ENCODE measurements at places on chromosomes 2 and 18. TPM values are rescaled to one million over a fixed set of nuclear protein-coding genes. Genes with fewer than 3 reads are reported as not detected.

DNA sequence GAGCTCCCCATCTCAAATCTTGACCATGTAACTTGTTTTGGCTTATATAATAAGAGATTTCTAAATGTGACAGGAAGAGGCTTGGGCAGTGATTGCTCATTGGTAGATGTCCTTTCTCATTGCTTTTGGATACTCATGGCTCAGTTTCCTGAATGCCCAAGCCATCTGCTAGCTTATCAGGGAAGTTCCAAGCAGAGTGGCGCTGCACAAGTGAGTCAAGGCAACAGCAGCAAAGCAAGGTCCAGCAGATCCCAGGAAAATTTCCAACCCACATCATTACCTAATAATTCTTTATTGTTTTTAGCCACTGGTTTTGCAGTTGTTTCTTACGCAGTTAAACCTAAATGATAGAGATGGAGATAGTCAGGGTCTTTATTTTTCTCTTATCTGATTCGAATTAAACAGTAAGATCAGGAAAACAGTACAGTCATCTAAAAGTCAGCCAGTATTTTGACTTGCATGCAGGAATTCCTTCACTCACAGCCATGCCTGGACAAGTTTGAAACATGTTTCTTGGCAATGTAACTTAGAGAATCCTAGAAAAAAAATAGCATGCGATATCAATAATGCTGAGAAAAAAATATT, 349.7 kb upstream of the TMEFF2 start:
- H3K36me3 ChIP-seq, result no peaks in the 10 kb centered on the region
- H3K27me3 ChIP-seq, result no peaks in the 10 kb centered on the region
- no peak overlapping the region for H3K4me3 ChIP-seq
- peaks cover 6% of the 10 kb centered on the region for H3K4me1 ChIP-seq
- DNase-seq, result no peak

GRCh38 chr2:216415541-216415940, 3.3 kb downstream of the SMARCAL1 start:
- no peak overlapping the region for H3K27ac ChIP-seq
- DNase-seq, result no peak
- no peak overlapping the region for H3K4me3 ChIP-seq
- peaks cover 31% of the 10 kb centered on the region for H3K36me3 ChIP-seq
- peaks cover 11% of the 10 kb centered on the region for H3K4me1 ChIP-seq
- H3K27me3 ChIP-seq, result no peaks in the 10 kb centered on the region

DNA sequence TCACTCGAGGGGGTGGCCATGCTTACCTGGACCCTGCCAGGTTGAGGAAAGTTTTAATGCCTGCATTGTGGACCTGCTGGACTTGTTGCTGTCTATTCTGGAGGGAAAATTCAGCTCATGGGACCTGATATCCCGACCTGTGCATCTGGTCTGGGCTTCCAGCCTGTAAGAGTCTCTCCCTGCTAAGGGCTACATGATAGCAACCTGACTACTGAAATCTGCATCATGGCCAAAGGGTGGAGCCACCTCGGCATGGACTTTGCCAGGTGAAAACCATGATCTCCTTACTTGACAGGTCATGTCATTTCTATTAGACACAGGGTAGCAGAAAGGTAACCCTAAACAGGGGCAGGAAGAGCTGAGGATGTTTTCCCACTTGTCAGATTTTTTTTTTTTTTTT, 12.9 kb upstream of the SLC66A3 start:
- no peaks in the 10 kb centered on the region for H3K36me3 ChIP-seq
- H3K4me3 ChIP-seq, result no peak overlapping the region
- DNase-seq, result no peak

DNA sequence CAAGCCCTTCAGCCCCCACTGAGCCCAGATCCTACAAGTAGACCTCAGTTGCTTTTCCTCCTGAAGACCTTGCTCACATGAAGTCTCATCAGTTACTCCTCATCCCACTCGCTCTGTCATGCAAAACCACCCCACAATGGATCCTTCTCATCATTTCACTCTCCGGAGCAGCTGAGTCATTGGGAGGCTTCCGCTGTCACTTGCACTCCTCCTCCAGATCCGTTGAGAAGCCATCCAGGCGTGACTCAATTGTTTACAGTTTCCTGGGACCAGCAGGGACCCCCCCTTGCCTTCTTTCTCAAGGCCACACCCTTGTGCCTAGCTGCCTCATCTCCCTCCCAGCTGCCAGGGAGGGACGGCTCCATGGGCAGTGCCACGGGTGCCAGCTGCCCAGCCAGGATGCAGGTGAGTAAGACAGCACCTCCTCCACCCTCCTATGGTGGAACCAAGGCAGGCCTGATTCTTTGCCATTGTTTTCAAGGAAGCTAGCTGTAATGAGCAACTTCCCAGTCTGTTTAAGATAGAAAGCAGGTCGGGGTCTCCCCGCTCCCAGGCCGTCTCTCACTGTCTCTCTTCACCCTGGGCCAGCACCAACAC, 16.3 kb downstream of the GPR55 start:
- no peaks in the 10 kb centered on the region for H3K4me1 ChIP-seq
- H3K36me3 ChIP-seq, result no peaks in the 10 kb centered on the region
- no peak overlapping the region for H3K4me3 ChIP-seq
- H3K27ac ChIP-seq, result no peak overlapping the region
- H3K27me3 ChIP-seq, result peaks cover 2% of the 10 kb centered on the region

CREG2 gene
- 1.4 TPM for polyA plus RNA-seq

DNA sequence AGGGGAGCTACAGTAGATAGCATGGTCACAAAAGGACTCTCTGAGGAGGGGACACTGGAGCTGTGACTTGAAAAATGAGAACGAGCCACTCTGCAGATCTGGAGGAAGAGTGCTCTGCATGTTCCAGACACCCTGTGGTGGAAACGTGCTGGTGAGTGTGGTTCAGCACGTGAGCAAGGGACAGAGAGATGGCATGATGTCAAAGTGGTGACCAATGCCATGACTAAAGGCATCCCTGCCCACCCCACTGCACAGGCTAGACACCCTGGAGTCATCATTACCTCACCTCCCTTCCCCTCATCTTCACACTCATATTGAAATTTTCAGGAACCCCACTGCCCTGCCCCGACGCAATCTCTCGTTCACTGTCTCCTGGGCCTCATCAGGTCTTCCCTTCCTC, 56.5 kb downstream of the SLC4A5 start:
- DNase-seq, result no peak
- H3K36me3 ChIP-seq, result no peaks in the 10 kb centered on the region
- no peak overlapping the region for H3K4me3 ChIP-seq
- no peak overlapping the region for H3K27ac ChIP-seq

DNA sequence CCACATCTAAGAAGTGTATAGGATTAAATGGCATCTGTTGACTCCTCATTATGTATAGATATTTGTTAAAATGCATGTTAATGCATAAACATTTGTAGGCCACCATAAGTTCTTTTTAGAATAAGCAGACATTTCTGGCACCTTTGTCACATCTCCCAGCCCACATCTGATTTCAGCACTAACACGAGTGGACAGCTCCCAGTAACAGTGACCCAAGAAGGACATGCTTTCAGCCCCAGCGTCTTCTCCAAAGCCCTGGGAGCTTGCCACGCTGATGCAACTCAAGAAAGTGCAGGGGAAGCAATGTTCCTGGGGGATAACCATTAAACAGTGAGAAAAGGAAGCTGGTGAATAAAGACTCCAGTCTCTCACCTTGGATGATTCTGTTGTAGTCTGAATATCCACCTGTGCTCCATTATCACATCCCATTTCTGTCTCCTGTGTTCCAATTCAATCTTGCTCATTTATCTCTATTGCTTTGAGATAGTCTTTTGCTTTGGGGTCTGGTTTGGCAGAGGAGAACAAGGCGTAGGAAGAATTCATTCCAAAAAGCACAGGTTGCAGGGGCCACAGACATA, 182.6 kb upstream of the THSD7B start:
- H3K4me1 ChIP-seq, result no peaks in the 10 kb centered on the region
- no peaks in the 10 kb centered on the region for H3K27me3 ChIP-seq
- H3K27ac ChIP-seq, result no peak overlapping the region
- no peaks in the 10 kb centered on the region for H3K36me3 ChIP-seq

SNTG2 gene
- not detected for polyA plus RNA-seq

DNA sequence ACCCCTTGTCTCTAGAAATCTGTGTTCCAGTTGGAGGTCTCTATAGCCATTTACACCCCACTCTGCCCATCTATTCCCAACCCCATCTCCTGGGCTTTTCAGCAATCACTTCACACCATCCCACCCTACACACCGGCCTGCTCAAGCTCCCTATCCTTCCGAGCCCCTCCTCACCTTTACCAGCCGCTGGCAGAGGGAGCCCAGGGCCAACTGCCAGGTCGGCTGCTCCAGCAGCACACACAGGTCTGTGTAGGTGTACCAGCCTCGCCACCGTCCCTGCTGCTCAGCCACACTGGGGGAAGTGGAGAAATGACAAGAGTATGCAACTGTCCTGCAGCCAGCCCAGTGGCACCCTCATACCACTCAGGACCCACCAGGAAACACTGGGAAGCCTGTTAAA, 3.3 kb upstream of the SLC23A3 start:
- no peak for DNase-seq
- H3K36me3 ChIP-seq, result peaks cover 32% of the 10 kb centered on the region
- no peak overlapping the region for H3K27ac ChIP-seq
- no peaks in the 10 kb centered on the region for H3K27me3 ChIP-seq
- H3K4me3 ChIP-seq, result no peak overlapping the region
- peaks cover 8% of the 10 kb centered on the region for H3K4me1 ChIP-seq

TWIST2 gene
- polyA plus RNA-seq, result 10.2 TPM

GRCh38 chr2:232363784-232364615, 14.6 kb upstream of the ALPP start:
- no peaks in the 10 kb centered on the region for H3K27me3 ChIP-seq
- H3K27ac ChIP-seq, result no peak overlapping the region
- no peaks in the 10 kb centered on the region for H3K36me3 ChIP-seq
- no peak overlapping the region for H3K4me3 ChIP-seq

GRCh38 chr2:48009256-48009655, 103.0 kb upstream of the FBXO11 start:
- no peaks in the 10 kb centered on the region for H3K36me3 ChIP-seq
- DNase-seq, result no peak
- no peak overlapping the region for H3K27ac ChIP-seq
- no peaks in the 10 kb centered on the region for H3K4me1 ChIP-seq

DNA sequence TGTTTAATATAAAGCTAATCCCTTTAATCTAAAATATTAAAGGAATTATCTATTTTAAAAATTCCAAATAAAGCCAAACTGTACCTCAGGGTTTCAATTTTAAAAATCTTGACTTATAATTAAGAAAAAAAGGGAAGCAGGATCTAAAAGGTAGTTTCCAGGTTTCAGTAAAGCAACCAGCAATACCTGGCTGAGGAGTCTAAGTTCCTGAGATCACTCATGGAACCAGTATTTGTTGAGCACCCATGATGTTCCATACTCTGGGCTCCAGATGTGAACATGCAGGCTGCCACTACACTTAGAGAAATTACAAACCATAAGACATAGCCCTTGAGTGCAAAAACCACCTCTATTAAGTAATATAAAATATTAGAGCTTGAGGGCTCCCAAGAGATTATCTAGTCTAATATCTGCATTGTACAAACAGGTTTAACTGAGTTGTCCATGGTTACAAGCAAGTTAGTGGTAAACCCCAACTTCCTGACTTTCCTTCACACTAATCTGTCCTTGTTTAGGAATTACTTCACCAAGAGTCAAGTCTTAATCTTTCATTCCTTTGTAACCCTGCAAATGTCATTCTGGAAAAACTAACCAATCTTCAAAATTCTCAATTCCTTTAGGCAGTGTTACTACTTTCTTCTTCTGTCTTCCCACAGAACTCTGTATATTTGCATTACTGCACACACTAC, 49.2 kb downstream of the CLASP1 start:
- no peak for DNase-seq
- peaks cover 20% of the 10 kb centered on the region for H3K4me1 ChIP-seq
- no peaks in the 10 kb centered on the region for H3K27me3 ChIP-seq
- H3K4me3 ChIP-seq, result no peak overlapping the region
- H3K36me3 ChIP-seq, result peaks cover 2% of the 10 kb centered on the region

TGFA gene
- not detected for polyA plus RNA-seq

DNA sequence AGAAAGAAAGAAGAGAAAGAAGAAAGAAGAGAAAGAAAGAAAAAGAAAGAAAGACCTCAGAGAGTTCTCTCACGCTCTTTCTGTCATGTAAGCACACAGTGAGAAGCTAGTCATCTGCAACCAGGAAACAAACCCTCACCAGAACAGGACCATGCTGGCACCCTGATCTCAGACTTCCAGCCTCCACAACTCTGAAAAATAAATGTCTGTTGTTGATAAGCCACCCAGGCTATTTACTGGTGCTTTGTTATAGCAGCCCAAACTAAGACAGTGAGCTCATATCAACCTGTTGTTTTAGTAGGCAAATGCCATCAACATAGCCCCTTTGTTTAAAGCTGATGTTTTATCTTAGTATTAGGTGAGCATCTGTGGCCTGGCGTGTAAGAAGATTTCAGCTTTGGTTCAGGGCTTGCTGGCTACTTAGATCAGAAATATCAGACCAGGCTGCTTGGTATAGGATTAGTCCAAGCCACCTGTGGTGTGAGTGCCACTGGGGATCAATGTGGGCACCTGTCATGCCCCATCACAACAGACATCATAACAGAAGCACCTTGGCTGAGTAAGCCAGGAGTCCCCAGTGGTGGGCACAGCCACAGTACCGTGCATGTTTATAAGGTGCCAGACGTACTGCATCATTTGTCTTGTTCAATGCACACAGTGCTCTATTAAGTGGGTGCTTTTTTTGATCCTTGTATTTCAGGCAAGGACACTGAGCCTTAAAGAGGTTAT, 94.4 kb downstream of the LBH start:
- H3K4me1 ChIP-seq, result no peaks in the 10 kb centered on the region
- H3K27ac ChIP-seq, result no peak overlapping the region
- no peaks in the 10 kb centered on the region for H3K36me3 ChIP-seq
- DNase-seq, result no peak
- H3K27me3 ChIP-seq, result no peaks in the 10 kb centered on the region
- H3K4me3 ChIP-seq, result no peak overlapping the region

PTPN4 gene
- polyA plus RNA-seq, result 6.2 TPM

GRCh38 chr18:12359515-12359927, 17.5 kb downstream of the AFG3L2 start:
- H3K36me3 ChIP-seq, result peaks cover 76% of the 10 kb centered on the region
- peaks cover 9% of the 10 kb centered on the region for H3K4me1 ChIP-seq
- DNase-seq, result no peak
- H3K27ac ChIP-seq, result no peak overlapping the region

KCNK3 gene
- polyA plus RNA-seq, result 0.16 TPM

- no peaks in the 10 kb centered on the region for H3K27me3 ChIP-seq
- H3K27ac ChIP-seq, result no peak overlapping the region
- no peaks in the 10 kb centered on the region for H3K4me1 ChIP-seq
- H3K36me3 ChIP-seq, result no peaks in the 10 kb centered on the region
- DNase-seq, result no peak
These were observed 447.2 kb upstream of the TNP1 start for GRCh38 chr2:217307023-217307422.

GRCh38 chr2:224366267-224366844, 35.6 kb downstream of the FAM124B start:
- no peak overlapping the region for H3K27ac ChIP-seq
- no peak overlapping the region for H3K4me3 ChIP-seq
- no peaks in the 10 kb centered on the region for H3K4me1 ChIP-seq
- no peaks in the 10 kb centered on the region for H3K27me3 ChIP-seq
- H3K36me3 ChIP-seq, result no peaks in the 10 kb centered on the region

SULT1C2 gene
- polyA plus RNA-seq, result not detected

TMEM131 gene
- 7.8 TPM for polyA plus RNA-seq

GRCh38 chr2:109188496-109188890, 59.5 kb downstream of the SH3RF3 start:
- H3K27ac ChIP-seq, result no peak overlapping the region
- H3K36me3 ChIP-seq, result no peaks in the 10 kb centered on the region
- H3K27me3 ChIP-seq, result no peaks in the 10 kb centered on the region
- no peak for DNase-seq
- H3K4me1 ChIP-seq, result 0 out of 2 replicates have a peak, but pooled peaks cover 5% of the 10 kb centered on the region

GRCh38 chr18:11316546-11316945, 167.2 kb upstream of the PIEZO2 start:
- no peak overlapping the region for H3K27ac ChIP-seq
- H3K36me3 ChIP-seq, result no peaks in the 10 kb centered on the region
- no peak overlapping the region for H3K4me3 ChIP-seq
- no peaks in the 10 kb centered on the region for H3K27me3 ChIP-seq
- peaks cover 12% of the 10 kb centered on the region for H3K4me1 ChIP-seq
- DNase-seq, result no peak

UGT1A10 gene
- not detected for polyA plus RNA-seq

POTEI gene
- polyA plus RNA-seq, result not detected
